Endothelial cell of umbilical vein (primary cell): ENCODE measurements at places on chromosomes 2 and 18.

DNA sequence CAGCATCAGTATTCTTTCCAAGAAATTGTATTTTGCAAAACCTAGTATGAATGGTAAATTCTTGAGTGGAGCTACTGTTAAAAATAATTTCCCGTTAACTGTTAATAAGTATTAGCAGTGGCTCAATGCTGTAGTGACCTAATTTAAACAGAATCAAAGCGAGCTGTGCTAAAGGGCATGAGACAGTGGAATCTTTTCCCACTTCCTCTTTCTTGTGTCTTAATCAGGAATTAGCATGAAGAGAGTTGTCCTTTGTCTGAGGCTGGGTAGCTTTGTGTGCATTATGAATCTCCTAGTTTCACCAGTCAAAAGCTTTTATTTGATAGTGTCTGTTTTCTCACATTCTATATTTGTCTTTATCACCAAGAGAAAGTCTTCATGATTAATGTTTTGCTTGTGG lies 298.8 kb upstream of the GCFC2 start:
- no peak for DNase-seq

GRCh38 chr2:36397728-36398413 lies 42.3 kb downstream of the CRIM1 start:
- no peak for DNase-seq

DNA sequence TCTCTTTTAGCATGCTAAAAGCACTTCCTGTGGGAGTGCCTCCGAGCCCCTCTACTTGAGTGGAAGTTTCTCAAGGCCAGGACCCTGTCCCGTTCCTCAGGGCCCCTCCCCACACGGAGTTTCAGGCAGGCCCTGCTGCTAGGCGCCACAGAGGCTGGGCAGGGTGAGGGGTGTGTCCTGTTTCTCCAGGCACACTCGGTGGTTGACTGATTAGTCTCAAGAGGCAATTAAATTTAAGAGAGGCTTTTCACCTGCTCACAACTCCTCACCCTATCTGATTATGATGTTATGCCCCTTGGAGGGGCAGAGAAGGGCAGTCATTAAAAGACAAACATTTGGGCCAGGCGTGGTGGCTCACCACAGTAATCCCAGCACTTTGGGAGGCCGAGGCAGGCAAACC lies 160.8 kb upstream of the HAAO start:
- DNase-seq = no peak

GRCh38 chr2:137185378-137186078 lies 420.2 kb downstream of the THSD7B start:
- DNase-seq = no peak

DNA sequence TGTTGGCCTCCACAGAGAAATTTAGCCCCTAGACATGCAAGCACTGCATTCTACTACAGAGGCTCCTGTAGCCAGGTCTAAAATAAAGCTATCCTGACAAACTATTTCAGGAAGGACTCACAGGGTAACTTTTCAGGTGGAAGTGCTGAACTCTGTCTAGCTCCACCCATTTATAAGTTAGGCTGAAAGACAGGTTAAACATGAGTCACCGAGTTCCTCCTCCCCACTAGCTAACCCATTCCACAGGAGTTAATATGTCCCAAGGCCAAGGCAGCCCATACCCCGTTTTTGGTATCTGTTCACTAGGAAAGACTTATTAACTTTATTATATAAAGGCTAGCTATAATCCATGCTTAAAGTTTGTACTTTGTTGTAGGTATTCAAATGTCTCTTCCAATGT lies 3.5 kb downstream of the CWC22 start:
- DNase-seq = no peak

DNA sequence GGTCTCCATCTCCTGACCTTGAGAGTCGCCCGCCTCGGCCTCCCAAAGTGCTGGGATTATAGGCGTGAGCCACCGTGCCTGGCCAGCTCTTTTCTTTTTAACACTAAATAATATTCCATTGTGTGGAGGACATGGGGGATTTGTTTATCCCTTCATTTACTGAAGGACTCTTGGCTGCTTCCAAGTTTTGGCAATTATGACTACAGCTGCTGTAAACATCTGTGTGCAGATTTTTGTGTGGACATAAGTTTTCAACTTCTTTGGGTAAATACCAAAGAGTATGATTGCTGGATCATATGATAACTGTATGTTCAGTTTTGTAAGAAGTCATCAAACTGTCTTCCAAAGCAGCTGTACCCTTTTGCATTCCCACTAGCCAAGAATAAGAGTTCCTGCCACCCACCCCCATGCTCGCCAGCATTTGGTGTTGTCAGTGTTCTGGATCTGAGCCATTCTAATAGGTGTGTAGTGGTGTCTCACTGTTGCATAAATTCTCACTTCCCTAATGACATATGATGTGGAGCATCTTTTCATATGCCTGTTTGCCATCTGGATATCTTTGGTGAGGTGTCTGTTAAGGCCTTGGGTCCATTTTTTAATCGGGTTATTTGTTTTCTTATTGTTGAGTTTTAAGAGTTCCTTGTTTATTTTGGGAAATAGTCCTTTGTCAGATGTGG lies 52.2 kb downstream of the TNFRSF11A start:
- no peak for DNase-seq

DNA sequence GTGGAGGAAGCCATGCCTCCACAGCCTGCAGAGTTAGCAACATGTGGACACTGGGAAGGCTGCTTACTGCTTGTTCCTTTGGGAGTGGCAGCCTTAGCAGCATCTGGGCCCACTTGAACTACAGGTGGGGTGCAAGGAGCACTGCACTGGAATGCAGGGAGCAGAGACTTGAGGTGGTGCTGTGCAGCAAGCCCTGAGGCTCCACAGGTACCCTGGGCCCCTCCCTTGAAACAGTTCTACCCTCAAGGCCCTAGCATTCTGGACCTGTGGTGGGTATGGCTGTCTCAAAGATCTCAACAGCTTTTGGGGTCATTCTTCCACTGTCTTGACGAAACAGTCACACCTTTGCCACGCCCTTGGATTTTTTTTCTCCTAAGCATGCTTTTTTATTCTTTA lies 13.5 kb downstream of the UBR3 start:
- no peak for DNase-seq

GRCh38 chr18:41842886-41843285 lies 112.1 kb upstream of the PIK3C3 start:
- no peak for DNase-seq

DNA sequence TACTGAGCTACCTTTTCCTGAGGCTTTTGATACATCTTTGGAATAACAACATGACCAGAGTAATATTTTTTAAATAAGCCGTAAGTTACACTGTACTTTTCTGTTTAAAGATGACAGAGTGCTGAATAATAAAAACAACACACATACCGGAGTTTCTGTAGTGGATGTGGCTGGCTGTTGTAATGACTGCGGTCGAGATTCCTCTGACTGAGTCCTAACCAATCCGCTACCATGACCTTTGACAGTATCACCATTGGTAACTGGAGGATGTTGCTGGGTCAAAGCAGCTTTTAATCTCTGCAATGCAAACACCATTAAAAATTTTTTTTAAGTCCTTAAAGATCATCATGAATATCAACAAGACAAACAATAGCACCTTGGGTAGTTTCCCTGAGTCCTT lies 70.7 kb downstream of the ATF2 start:
- no peak for DNase-seq

- DNase-seq = no peak
These were observed 106.7 kb downstream of the ACKR3 start for GRCh38 chr2:236676136-236676873.

- DNase-seq = no peak
These were observed 12.1 kb upstream of the SRSF7 start for GRCh38 chr2:38763228-38763627.

DNA sequence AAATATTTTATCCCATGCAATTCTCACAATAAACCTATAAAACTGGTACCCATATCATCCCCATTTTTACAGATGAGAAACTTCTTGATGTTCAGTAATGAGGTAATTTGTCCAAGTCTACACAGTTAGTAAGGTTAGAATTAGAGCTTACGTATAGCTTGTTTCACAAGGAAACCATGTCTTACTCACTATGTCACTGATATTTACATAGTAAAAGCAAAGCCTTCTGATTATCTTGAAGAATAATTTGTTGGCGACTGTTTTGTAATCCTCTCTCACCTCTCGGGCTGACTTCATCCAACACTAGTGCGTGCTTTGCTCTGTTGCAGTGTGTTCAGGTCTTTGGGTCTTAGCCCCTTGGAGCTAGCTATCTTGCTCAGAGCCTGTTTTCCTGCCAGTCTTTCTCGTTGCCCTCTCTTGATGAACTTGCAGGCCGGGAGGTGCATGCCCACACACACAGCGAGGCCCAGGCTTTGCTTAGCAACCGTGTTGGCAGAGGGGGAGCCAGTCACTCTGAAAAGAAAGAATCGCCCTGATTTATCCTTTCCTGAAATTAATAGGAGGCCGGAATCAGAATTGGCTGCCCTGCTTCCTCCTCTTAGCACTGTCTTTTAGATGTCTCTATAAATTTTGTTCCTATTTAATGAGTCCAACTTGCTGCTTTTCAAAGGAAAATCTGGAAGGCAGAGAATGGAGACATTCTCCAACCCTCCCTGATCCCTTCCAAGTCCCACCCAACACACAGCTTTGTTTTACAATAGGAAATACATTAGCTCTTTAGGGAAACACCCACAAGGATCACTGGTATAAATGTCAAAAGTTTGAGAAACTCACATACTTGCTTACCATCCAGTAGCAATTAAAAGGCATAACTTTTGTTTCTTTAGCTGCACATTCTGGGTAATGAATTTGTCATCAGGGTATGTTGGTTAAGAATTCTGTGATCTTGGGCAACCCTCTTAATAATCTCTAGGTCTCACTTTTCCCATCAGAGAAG lies 97.6 kb upstream of the SEC11C start:
- DNase-seq = peak; percentile 41

GRCh38 chr18:54260396-54261072 lies 8.8 kb upstream of the POLI start:
- DNase-seq = no peak

- no peak for DNase-seq
These were observed 504.0 kb downstream of the EPHA4 start for GRCh38 chr2:221068123-221068522.

DNA sequence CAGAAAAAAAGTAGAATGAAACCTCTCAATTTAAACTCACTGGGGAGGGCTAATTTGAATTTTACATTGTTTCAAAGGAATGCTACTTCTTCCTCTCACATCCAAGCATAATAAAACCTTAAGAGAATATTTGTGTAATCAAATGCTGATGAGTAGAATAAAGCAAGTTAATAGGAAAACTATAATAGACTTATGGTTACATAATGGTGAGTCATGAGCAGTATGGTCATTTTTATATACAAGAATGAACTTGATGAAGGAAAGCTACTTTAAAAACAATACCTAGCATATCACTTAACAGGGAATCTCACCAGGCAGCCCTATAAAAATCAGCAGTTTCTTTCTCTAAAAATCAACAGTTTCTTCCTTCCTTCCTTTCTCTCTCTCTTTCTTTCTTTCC lies 80.3 kb downstream of the VSNL1 start:
- DNase-seq = peak; percentile 7

DNA sequence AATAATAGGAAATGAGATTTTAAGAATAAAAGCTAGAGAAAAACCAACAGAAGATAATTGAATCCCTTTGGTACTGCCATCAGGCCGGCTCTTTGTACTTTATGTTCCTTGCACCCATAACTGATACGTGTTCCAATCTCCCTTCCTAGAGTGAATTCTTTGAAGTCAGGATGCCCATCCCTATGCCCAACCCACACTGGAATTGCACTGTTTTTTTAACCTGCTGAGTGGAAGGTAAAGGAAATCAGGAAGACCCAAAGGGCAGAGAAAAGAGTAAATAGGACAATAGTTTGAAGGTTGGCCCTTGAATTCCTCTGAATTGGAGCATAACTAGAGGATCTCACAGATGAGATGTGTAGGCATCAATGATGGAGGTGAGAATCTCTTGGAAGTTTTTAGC lies 4.4 kb upstream of the ATG16L1 start:
- no peak for DNase-seq

DNA sequence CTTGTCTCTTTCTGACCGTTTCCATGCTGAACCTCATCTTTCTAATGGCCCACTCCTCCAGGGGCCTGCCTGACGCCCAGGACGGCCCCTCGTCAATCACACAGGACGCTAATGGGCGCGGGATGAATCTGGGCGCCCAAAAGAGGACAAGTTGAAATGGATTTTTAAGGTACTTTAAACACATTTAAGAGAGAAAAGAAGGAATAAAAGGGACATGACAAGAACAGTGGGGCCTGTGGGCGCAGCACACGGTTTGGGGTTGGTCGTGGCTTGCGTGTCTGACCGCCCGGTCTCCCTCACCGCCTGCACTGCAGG lies 607 bp upstream of the UBE2F start:
- no peak for DNase-seq

DNA sequence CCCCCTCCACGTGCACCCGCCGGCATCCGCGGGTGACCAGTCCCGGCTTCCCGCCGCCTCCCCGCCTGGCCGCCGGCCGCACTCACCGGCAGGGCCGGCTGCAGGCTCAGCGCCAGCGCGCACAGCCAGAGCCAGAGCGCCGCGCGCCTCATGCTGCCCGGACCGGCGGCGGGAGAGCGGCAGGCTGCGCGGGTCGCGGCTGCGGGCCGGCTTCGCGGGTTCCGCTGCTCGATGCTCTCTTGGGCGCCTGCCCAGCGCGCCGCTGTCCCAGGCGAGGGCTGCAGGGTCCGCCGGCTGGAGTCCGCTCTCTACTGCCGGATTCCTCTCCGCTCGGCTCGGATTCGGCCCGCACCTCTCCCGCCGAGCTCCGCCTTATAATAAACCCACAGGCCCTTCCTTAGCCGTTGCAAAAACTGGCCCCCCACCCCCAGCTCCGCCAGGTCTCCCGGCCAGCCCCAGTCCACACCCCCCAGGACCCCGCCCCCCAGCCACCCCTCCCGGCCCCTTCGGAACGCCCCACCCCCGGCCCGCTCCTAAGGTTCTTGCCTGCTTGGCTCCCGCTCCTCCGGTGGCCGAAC lies at the start of gene SDC1:
SDC1 (minus strand) TSS at position 415 of the 578 bp plus-strand sequence; CDS start at position 152, 263 bp downstream.
- peak; percentile 47 for DNase-seq

- DNase-seq = no peak
These were observed 763.6 kb downstream of the ADCYAP1 start for GRCh38 chr18:1668279-1668678.

DNA sequence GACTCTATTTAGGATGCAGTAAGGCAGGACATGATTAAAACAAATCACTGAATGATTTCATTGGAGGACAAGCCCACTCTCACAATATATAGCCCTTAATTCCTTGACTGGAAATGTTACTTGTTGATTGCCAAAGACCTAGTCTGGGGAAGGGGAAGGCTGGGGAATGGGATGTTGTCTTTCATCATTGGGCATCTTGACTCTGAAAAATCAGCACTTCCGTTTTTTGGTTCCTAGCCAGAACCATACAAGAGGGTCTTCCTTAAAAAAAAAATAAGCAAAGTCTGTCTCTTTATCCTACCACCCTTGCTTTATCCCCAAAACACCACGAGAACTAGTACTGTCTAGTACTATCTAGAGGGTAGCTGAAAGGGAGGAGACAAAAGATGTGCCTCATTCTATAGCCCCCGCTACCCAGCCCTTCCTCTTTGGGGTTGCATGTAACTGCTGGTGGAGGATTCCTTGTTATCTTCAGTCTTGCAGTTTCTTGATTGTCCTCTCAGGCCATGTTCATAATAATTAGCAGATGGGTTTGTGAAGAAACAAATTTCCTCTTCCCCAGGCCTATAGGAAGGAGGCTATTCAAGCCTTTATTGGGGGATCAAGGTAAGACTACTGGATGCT lies 55.8 kb downstream of the NEMP2 start:
- no peak for DNase-seq

GRCh38 chr18:74571895-74572680 lies 25.6 kb upstream of the ZNF407 start:
- no peak for DNase-seq
